ENCODE measurements at places on chromosomes 11 and 22.

- no peak for DNase-seq
These were observed 5.4 kb upstream of the OR52L1 start for GRCh38 chr11:5992150-5992549.

GRCh38 chr22:49628391-49629260, 199.0 kb downstream of the BRD1 start:
- DNase-seq: no peak

DNA sequence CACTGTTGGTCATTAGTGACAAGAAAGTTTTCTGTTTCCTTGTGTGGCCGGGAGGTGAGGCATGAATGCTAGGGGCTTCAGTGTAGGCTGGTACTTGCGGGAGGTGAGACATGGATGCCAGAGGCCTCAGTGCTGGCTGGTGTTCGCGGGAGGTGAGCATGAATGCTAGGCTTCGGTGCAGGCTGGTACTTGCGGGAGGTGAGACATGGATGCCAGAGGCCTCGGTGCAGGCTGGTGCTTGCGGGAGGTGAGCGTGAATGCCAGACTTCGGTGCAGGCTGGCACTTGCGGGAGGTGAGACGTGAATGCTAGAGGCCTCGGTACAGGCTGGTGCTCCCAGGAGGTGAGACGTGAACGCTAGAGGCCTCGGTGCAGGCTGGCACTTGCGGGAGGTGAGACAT, 48.4 kb downstream of the ANO1 start:
- DNase-seq: no peak

GRCh38 chr11:76734456-76735420, 48.4 kb upstream of the TSKU start:
- no peak for DNase-seq

- no peak for DNase-seq
These were observed 84.8 kb downstream of the SLC1A2 start for GRCh38 chr11:35334385-35335090.

All from substantia nigra (tissue), 51 donors.